Retina (tissue), 1 donor: ENCODE measurements at places on chromosomes 7 and 10.
A peak's percentile ranks its signal among the peaks of the same experiment; 100 is the strongest.

- DNase-seq, result no peak
These were observed 44.3 kb upstream of the PPP1R17 start for GRCh38 chr7:31642681-31643115.

- no peak for DNase-seq
These were observed 88.8 kb upstream of the LYZL1 start for GRCh38 chr10:29199941-29200679.

- no peak for DNase-seq
These were observed 54.1 kb upstream of the ANTXRL start for GRCh38 chr10:46232666-46233065.

DNA sequence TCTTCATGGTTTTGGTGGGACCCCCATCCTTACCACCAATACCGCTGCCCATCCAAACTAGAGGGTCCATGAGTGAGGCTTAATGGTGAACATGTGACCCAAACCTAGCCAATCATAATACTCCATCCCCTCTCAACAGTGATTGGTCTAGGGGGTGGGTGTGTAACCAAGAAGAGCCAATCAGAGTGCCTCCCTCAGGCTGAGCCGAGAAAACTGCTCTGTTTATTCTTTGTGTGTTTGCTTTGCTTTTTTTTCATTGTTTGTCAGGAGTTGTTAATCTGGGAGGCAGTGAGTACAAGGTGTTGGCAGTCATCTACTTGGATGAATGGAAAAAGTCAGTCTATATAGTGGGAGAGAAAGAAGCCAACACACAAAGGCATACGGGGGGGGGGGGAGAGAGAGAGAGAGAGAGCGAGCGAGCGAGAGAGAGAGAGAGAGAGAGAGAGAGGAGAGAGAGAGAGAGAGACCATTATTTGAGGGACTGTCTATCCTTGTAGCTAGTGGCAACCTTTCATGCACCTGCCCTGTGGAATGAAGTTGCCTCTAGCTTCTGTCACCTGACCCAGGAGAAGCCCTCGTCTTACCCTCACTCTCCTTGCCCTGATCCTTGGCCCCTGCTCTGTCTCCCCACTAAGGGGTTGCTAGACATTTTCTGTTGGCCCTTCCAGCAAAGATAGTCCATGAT lies 441.7 kb downstream of the TYW1 start:
- DNase-seq, result no peak

DNA sequence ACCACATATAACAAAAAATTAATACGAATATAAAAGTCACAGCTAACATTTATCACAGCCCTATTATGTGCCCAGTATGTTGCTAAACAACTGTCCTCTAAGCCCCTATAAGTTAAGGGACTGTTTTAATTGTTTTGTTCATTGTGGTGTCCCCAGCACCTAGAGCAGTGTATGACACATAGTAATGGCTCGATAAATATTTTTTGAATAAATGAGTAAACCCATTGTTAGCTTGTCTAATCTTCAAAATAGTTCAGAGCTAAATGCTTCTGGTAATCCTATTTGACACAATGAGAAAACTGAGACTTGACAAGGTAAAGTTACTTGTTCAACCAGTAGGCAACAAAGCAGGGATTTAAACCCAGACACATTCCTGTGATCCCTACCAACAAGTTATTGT lies 78.4 kb upstream of the NEUROD6 start:
- DNase-seq, result no peak

- no peak for DNase-seq
These were observed 84.7 kb downstream of the PAXIP1 start for GRCh38 chr7:154918266-154918665.

GRCh38 chr10:86099542-86100334 lies 266.9 kb downstream of the GRID1 start:
- DNase-seq, result no peak

- DNase-seq, result no peak
These were observed 54.4 kb downstream of the KLHDC10 start for GRCh38 chr7:130124711-130125110.

- no peak for DNase-seq
These were observed 3.6 kb downstream of the ARL3 start for GRCh38 chr10:102710609-102711008.

GRCh38 chr7:7996568-7996967 lies 28.0 kb downstream of the GLCCI1 start:
- no peak for DNase-seq

GRCh38 chr7:22654831-22655230 lies 72.2 kb upstream of the IL6 start:
- DNase-seq, result no peak

- no peak for DNase-seq
These were observed 13.4 kb downstream of the DPCD start for GRCh38 chr10:101601541-101601940.

- no peak for DNase-seq
These were observed 256.9 kb upstream of the AKR1E2 start for GRCh38 chr10:4569151-4569550.

- no peak for DNase-seq
These were observed 56.1 kb downstream of the MKI67 start for GRCh38 chr10:128070161-128070560.

GRCh38 chr10:132281915-132282666 lies 25.7 kb downstream of the STK32C start:
- DNase-seq, result peak; percentile 58

DNA sequence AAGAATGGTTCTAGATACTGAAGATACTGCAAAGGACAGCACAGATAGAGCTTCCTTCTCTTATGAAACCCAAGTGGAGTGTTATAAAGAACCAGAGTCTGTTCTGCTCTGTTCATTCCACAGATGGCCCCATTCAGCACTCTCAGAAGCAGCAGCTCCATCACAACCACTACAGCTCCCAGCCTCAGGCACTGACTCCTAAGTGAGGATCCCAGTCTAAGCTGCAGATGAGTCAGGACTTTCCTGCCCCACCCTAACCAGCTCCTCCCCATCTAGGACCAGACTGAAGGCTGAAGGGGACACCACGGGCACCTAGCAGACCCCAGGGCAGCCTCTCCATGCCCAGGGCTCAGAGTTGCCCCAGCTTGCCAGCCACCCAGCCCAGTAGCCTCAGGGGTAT lies 379.8 kb downstream of the GRID1 start:
- no peak for DNase-seq

GRCh38 chr7:87159538-87159937 lies 7.3 kb downstream of the DMTF1 start:
- DNase-seq, result no peak

GRCh38 chr10:75404815-75405597 lies 3.4 kb upstream of the ZNF503 start:
- peak; percentile 74 for DNase-seq

DNA sequence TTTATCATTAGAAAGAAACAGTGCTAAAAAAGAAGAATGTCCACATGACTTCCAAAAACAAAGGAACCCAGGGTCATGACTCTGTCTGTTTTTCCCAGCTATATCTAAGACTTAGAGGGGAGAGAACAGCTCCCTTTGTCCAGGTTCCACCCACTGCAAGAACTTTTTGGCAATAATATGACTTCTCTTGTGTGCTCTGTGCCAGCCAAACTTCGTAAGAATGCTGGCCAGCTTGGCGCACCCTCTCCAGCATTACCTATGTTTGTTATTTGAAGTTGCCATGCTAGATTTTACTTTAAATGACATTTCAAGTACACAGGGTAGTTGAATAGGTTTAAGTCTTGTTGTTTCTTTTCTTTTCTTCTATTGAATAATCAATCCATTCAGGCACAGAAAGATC lies 371.4 kb downstream of the KCNMA1 start:
- no peak for DNase-seq

DNA sequence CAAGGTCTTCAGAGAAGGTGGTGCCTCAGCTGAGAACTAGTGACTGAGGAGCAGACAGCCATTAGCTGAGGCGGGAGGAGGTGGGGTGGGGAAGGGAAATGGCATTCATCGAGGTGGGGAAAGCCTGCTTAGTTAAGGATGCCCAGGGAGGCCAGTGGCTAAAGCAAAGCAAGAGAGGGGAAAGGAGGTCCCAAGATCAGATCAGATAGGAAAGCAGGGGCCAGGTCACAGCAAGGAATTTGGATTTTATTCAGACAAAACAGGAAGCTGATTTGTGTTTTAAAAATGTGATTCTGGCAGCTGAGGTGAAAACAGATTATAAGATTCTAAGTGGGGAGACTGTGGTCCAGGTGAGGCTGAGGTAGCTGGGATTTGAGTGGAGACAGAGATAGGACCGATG lies 45.8 kb downstream of the CNNM1 start:
- DNase-seq, result no peak

GRCh38 chr10:4345877-4346646 lies 479.9 kb upstream of the AKR1E2 start:
- DNase-seq, result no peak

DNA sequence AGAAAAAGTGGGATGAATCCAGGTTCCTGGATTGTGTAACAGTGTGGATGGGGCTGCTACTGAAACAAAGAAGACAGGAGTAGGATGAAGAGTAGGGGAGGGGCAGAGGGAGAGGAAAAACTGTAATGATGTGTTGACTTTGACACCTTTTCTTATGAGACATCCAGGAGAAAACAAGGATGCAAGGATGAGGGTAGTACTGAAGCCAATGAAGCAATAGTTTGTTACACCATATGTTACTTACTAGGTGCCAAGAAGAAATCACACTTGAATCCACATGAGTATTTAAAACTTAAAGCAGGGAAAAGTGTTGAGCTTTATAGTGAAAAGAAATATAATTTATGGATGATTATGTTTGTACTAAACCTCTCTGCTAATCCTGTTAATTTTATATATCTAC lies 420.6 kb downstream of the ARL4A start:
- DNase-seq, result no peak

DNA sequence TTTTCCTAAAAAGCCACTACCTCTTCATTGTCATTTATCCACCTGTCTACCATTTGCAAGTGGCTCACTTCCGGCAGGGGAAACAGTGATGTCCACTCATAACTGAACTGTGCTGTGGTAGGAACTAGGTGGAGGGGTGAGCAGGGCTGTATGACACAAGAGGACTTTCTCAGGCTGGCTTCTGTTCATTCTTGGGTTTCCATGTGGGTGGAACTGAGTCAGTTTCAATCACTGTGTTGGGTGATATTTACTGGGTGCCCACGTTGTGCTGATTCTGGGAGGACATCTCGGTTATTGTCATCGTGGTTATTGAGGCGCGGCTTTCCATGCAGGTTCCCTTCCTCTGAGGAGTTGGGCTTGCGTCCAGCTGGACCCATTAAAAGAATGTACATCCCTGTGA lies 38.8 kb downstream of the RAMP3 start:
- DNase-seq, result no peak

GRCh38 chr7:154371424-154371823 lies 319.2 kb downstream of the DPP6 start:
- no peak for DNase-seq

DNA sequence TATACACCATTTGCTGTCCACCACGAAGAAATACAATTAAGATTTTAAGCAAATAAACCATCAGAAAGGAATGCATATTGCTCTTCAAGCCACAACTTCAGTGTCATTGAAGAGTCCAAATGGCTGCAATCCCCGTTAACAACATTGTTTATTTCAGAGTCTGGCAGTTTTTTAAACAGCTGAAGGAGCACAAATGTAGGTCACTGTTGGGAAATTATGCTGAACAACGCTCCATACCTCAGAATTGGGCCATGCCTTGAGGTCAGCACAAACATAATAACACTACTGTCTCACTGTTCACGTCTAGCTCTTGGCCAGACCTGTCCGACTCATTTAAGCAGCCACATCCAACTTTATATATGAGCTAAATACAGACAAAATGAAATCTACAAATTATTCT lies 453.9 kb upstream of the GHITM start:
- DNase-seq, result no peak

DNA sequence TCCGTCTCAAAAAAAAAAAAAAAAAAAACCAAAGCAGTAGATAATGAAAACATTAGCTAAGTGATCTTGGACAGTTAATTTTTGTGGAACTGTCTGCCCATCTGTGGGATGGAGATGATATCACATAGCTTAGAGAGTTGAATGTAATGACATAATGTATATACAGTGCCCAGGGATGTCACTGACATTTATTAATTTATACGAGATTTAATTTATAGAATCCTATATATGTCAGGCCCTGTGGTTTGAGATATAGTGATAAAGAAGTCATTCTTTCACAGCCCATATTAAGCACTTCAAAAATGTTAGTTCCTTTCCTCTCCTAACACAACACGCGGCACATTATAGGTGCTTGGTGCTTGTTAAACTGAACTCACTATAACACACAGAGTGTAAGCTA lies 4.0 kb downstream of the ENO4 start:
- no peak for DNase-seq

DNA sequence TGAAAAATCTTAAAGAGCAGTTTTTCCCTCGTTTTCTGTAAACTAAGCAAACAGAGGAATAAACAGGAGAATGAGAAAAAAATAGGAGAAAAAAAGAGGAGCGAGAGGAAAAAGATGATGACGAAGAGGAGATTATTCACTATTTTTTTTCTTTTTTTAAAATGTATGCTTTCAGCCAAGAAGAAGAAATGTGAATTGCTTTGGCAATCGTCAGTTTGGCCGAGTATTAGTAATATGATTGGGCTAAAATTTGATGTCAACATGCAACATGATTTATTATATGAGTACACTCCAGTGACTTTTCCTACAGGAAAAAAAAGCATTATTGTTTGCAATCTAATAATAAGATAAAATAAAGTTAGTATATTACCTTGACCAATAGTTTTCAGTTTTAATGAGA lies 26.3 kb downstream of the VWDE start:
- DNase-seq, result no peak

DNA sequence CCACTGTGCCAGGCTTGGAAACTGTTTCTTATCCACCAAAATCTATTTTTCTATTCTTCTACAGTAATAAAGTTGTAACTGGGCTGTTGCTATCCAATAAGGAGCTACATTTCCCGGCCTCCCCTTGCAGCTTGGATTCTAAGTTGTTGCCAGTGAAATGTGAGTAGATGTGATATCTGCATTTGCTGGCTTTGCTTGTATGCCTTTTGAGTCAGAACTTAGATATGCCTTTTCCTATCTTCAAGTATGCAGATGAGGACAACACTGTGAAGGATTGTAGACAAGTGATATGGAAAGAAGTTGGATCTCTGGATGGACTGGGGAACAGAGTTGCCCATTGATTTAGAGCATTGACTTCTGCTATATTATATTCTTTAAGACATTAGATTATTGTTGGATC lies 236.9 kb downstream of the REEP3 start:
- DNase-seq, result no peak

- DNase-seq, result peak; percentile 21
These were observed 173.8 kb upstream of the PLXNA4 start for GRCh38 chr7:132750096-132750495.

GRCh38 chr7:9863545-9863944 lies 1110.1 kb upstream of the PHF14 start:
- DNase-seq, result no peak

- DNase-seq, result no peak
These were observed 40.1 kb downstream of the ZNF467 start for GRCh38 chr7:149733131-149733923.

DNA sequence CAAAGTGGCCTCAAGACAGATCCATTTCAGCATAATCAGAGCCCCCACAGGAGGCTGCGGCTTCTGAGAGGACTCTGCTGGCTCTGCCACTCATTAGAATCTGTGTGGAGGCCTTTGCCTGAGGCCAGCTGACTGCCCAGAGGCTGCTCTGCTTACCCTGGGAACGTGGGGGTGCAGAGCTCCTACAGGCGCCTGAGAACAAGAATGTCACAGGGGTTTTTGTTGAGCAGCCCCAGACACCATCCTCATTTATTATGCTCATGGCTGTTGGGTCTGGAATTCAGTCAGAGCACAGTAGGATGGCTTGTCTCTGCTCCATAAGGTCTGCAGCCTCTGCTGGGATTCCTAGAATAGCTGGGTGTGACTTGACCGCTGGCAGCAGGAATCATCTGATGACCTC lies 101.8 kb upstream of the GDF10 start:
- no peak for DNase-seq

- DNase-seq, result no peak
These were observed 216.3 kb downstream of the CHRM2 start for GRCh38 chr7:137084607-137085380.
